Neuronal stem cell (in vitro differentiated cells): ENCODE measurements at places on chromosomes 16 and 17.

GRCh38 chr17:8659758-8660410 lies 29.4 kb upstream of the MYH10 start:
- no peak for DNase-seq

- DNase-seq, result no peak
Observed at GRCh38 chr16:19875900-19876299, 8.7 kb downstream of the GPRC5B start.

DNA sequence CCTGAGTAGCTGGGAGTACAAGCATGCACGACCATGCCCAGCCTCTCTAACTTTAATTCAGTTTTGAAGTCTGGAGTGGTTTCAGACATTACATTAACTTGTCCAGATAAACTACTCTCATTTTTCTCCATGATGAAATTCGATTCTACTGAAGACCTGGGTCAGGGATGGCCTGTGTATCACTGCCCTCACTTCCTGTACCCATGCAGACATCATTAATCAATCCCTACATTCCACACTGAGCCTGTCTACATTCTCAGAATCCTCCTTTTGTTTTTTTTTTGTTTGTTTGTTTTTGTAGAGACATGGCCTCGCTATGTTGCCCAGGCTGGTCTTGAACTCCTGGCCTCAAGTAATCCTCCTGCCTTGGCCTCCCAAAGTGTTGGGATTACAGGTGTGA lies 22.6 kb downstream of the ADCY7 start:
- no peak for DNase-seq

DNA sequence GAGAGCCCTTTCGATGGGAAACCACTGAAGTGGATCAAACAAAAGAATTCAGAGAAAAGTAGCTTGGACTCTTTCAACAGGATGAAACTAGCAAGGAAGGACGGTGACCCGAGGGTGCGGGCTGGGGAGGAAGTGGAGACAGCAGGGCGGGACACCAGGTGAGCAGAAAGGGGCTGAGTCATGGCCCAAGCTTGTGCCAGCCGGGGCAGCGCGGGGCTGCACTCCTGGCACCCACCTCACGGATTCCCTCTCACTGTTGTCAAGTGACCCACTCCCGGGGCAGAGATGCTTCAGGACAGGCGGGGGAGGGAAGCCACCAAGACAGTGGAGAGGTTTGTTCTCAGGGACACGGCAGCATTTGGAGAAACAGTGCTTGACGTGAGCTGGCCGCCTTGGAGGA lies 10.7 kb upstream of the RNF222 start:
- DNase-seq, result no peak

- no peak for DNase-seq
Observed at GRCh38 chr17:10635290-10635689, 21.8 kb downstream of the MYH3 start.

- DNase-seq, result no peak
Observed at GRCh38 chr17:66306446-66306845, 4.0 kb downstream of the PRKCA start.

DNA sequence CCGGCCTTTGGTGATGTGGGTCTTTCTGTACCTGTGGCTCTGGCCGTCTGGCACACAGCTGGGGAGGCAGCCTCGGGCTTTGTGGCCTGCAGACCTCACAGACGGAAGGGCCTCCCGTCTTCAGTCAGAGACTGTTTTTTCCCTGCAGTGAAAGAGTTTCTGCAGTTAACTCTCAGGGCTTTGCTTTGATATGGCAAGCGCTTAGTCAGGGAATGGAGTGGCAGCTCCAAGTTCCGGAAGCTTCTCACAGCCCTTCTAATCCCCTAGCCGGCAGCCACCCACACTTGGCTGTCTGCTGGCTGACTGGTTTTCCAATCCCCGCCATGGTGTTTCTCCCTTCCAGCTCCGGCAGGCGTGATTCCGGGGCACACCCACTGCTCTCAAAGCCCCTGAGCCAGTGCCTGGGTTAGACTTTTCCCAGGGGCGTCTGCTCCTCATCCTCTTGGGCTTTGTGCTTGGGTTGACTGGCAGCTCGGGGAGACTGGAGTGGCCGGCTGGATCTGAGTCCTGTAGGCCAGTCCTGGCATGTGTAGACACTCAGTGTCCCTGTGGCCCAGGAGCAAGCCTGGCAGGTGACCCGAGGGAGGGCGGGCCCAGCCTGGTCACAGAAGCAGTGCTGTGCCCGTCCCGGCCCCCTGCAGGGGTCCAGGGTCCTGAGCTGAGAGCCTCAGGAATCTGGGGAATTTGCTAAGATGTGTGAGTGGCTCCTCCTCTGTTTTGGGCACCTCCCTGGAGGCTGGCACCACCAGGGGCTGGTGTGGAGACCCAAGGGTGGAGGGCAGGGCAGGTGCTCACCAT lies 29.9 kb downstream of the BAIAP2 start:
- no peak for DNase-seq

DNA sequence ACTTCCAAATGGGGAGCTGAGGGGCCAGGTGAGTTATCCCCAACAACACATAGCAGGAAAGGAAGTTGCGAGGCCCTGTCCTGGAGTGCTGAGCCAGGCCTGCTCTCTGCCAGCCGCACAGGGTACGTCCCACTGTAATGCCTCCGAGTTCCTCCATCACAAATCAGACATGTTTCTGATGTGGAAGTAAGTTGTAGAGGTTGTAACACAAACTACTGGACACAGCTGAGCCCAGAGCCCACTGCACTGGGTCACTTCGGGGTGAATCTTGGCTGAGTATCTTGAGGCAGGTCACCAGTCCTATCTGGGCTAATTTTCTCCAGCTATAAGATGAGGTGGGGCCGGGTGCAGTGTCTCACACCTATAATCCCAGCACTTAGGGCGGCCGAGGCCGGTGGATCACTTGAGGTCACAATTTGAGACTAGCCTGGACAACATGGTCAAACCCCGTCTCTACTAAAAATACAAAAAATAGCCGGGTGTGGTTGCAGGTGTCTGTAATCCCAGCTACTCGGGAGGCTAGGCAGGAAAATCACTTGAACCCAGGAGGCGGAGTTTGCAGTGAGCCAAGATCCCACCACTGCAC lies 100.8 kb upstream of the CDH5 start:
- DNase-seq, result no peak

GRCh38 chr16:56781528-56781961 lies 51.6 kb downstream of the NUP93 start:
- no peak for DNase-seq

GRCh38 chr17:37170881-37171425 lies 204.8 kb upstream of the C17orf78 start:
- DNase-seq, result no peak

GRCh38 chr16:50324345-50324744 lies 44.4 kb downstream of the BRD7 start:
- DNase-seq, result no peak

DNA sequence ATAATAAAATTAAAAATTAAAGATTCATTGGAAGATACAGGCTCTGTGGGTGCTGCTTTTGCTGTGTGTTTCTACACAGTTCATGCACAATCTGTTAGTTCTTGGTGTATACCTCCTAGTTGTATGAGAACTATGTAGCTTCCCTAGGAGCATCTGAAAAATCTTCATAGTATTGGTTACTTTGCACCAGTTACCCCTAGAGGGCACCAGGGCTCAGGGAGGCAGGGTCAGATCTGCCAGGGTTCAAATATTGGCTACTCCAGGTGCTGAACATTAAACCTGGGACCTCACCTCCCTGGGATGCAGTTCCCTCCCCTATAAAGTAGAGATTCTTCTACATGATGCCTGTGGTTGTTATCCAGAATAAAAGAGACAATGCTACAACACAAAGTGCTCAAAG lies 583.0 kb upstream of the CDH11 start:
- no peak for DNase-seq

- no peak for DNase-seq
Observed at GRCh38 chr16:84650062-84650991, 2.0 kb downstream of the KLHL36 start.

GRCh38 chr17:8001976-8002720 lies at the start of gene GUCY2D:
Gene GUCY2D (plus strand): TSS chr17:8002615. CDS start chr17:8003048, 433 bp downstream.
- no peak for DNase-seq

DNA sequence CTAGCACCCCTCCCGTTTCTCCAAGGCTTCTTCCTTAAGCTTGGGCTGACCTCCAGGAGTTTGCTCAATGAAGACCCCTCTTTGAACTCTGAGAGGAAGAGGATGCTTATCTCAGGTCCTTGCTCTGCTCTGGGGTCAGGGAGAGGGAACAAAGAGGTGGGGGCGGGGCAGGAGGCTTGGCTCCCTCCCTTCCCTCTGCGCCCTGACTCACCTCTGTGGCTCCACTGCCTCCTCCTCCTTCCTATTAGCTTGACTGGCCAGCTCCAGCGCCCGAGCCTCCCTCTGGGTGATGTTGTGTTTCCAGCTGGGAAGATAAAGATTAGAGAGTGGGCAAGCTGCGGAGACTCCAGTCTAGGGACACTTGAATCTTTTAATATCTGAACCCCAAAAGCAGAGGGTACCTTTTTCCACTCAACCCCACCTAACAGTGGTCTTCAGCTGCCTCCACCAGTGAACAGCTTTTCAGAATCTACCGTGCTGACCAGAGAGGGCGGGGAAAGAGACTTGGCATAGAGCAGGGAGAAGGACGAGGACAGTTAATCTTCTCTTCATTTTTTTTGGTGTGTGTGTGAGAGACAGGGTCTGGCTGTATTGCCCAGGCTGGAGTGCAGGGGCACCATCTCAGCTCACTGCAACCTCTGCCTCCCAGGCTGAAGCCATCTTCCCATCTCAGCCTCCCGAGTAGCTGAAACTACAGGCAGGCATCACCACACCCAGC lies 6.7 kb downstream of the GIP start:
- no peak for DNase-seq

GRCh38 chr16:30766206-30766932 lies 4.2 kb downstream of the RNF40 start:
- DNase-seq, result no peak

DNA sequence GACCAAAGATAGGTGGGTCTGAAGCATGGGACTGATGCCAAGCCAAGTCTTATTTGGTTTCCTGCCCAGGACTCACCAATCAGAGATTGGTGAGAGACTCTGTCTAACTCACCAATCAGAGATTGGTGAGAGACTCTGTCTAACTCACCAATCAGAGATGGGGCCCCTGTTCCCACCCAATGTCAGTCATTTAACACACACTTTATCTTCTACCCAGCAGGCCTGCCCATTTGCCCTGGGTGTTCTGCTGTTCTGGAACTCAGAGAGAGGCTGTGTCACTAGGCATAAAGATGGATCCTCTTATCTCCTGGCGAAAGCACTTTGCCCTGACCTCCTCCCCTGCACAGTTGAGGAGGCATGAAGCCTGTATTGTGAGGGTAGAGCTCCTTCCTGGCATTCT lies 5.4 kb upstream of the RHOT1 start:
- DNase-seq, result no peak

GRCh38 chr17:54795046-54795445 lies 105.6 kb upstream of the TOM1L1 start:
- DNase-seq, result no peak

- no peak for DNase-seq
Observed at GRCh38 chr17:49730785-49731434, 23.1 kb upstream of the SLC35B1 start.

GRCh38 chr17:78759203-78759968 lies 22.7 kb downstream of the CYTH1 start:
- no peak for DNase-seq

- DNase-seq, result no peak
Observed at GRCh38 chr16:85608515-85608885, 4.6 kb upstream of the GSE1 start.

- DNase-seq, result no peak
Observed at GRCh38 chr17:57468932-57469775, 212.8 kb downstream of the MSI2 start.

DNA sequence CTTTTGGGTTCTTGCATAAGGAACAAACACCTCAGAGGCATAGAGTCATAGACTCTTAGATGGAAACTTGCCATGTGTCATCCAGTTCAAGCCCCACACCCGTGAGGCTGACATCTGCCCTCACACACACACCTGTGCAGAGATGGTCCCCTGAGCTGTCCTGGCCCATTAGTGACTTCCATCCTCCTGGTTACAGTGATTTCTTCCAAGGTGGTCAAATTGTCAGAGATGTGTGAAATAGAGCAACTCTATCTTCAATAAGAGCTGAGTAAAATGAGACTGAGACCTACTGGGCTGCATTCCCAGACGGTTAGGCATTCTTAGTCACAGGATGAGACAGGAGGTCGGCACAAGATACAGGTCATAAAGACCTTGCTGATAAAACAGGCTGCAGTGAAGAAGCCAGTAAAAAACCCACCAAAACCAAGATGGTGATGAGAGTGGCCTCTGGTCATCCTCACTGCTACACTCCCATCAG lies 342.2 kb upstream of the TNRC6C start:
- no peak for DNase-seq

DNA sequence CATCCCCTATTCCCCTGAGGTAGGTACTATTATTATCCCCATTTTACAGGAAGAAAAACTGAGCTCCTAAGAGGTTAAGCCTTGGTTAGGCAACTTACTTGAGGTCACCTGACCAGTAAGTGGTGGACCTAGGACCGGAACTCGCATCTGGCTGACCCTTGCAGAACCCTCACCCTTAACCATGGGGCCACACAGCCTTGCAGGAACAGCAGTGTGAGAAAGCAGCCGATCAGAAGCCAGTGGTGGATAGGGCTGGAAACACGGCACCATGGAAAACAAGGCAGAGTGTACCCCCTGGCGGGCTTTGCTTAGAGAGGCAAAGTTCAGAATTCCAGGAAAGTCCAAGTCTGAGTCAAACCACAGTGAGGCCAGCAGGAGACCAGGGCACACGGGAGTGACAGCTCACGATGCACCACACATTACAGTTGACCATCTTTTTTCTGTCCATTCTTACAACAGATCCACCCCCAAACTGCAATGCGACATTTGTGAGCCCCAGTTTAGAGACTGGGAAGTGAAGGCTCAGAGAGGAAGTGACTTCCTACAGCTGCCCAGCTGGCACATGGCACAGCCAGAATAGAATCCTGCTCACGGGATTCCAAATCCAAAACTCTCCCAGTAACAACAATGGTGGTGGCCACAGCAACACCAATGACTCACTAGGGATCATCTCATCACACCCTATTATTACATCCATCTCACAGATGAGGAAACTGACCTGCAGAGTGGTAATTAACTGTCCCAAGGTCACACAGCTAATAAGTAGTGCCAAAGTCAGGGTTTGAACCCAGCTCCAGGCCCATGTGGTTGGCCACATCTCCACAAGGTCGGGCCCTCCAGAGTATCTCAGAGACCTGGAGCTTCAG lies 20.3 kb downstream of the KIFC3 start:
- DNase-seq, result no peak

DNA sequence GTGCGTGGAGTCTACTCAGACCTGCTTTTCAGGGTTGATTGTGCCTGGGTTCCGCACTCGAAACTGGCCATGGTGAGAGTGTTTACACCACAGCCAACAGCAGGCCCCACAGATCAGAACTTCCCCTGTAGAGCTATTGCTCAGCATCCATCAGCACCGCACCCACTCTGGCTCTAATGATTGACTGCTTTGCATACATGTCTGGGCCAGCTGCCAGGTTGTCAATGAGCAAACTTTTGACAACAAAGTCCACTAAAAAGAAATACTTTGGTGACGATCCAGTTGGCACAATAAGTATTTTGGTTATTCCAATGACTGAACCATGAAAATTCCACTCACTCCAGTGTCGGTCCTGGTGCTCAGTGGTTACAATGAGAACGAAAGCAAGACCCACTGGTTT lies 190.7 kb downstream of the FOXL1 start:
- DNase-seq, result no peak
